ENCODE measurements at places on chromosomes 13 and 19.

GRCh38 chr13:47858042-47859025, 142.7 kb downstream of the SUCLA2 start:
- DNase-seq = no peak

GRCh38 chr13:80117515-80117914, 223.4 kb downstream of the SPRY2 start:
- no peak for DNase-seq

- no peak for DNase-seq
Observed at GRCh38 chr19:15456441-15456840, 6.7 kb upstream of the WIZ start.

DNA sequence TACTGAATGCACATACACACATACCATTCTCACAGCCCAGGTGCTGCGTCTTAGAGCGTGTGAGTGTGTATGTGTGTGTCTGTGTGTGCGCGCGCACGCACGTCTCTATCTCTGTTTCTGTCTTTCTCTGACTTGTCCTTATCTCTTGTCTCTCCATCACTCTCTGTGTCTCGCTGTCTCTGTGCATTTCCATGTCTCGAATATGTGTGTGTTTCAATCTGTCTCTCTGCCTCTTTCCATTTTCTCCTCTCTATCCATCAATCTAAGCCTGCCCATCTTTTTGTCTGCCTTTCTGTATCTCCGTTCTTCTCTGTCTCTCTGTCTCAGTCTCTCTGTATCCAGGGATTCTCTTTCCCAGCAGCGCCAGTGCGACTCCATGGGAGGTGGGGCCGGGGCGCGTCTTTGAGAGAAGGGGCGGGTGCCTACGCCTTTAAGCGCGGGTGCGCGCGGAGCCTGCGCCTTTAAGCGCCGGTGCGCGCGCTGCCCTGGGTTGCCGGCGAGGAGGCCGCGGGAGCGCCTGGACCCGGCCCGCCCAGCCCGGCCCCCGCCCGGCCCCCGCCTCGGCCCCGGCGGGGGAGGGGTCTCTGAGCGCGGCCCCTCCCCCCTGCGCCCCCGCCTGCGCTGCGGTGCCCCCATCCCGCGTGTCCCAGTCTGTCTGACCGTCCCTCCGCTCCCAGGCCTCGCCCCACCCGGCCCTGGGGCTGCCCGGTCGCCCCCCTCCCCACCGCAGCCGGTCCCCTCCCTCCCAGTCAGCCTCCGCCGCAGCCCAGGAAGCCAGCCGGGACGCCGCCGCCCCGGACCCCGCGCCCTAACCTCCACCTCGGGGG, at the start of gene LRFN3:
Gene LRFN3 (plus strand): TSS at position 464 of the 827 bp plus-strand sequence. CDS start 3,052 bp downstream, outside the sequence.
- no peak for DNase-seq

GRCh38 chr13:104773775-104774174, 1707.6 kb upstream of the SLC10A2 start:
- DNase-seq = no peak

GRCh38 chr13:21913010-21913409, 242.1 kb downstream of the FGF9 start:
- no peak for DNase-seq

DNA sequence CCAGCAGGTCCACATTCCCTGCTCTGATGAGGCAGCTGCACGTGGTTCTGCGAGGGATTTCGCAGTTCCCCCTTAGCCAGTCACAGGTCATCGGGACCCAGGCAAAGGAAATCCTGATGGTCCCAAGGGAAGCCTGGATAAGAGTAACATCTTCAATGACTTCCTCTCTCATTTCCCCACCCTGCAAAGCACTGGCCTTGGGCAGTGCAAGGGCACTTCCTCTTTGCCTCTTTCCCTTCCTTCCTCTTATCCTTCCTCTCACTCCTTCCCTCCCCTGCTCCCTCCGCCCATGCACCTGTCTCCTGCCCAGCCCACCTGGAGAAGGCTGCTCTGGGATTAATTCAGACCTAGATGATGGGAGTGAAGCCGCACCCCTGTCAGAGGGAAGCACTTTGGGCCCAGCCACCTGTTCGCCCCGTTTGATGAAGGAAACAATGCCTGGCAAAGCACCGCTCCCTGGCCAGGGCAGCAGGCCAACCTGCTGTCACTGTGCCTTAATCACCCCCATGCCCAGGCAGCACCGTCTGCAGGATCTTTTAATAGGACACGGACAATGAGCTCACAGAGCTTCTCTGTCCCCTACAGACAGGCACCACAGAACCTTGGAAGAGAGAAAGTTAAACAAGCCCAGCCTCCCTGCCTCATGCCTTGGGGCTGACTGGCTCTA, 113.5 kb upstream of the PABPC3 start:
- no peak for DNase-seq

- DNase-seq = no peak
Observed at GRCh38 chr19:32909257-32909656, 39.7 kb upstream of the SLC7A9 start.

GRCh38 chr13:51675385-51675784, 91.1 kb downstream of the WDFY2 start:
- no peak for DNase-seq

- DNase-seq = no peak
Observed at GRCh38 chr13:52779103-52779502, 39.5 kb upstream of the CNMD start.

DNA sequence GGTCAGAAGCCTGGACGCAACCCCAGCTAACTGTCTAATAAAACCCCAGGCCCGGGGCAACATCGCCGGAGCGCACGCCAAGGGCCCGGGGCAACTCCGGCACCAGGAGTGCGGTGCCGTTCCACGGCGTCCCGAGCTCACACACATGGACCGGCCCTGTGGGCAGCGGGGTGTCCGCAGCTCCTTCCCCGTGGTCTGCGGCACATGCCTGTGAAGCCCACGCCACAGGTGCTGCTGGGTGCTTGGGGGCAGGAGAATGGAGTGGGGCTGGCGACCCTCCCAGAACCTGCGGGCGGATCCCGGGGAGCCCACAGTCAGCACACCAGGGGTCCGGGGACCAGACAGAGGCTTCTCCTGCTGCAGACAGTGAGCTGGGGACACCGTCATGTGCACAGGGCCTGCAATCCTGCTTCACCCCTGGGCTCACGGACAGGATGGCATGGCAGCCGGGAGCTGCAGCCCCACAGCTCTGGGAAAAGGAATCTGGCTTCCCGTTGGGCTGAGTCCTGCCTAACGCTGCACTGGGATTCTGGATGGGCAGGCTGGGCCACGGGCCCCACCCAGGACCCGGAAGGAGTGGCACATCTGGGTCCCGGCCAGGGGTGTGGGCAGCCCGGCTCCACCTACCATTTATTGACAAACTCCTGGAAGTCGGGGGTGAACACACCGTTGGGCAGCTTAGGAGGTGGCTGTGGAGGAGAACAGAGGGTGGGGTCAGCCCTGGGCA, 28.2 kb upstream of the ZBTB7A start:
- DNase-seq = no peak

GRCh38 chr13:23902975-23903905, 5.9 kb upstream of the C1QTNF9B start:
- DNase-seq = no peak

GRCh38 chr19:32563761-32564160, 17.2 kb upstream of the PDCD5 start:
- DNase-seq = no peak

- no peak for DNase-seq
Observed at GRCh38 chr19:801030-801860, 4.0 kb downstream of the PTBP1 start.

- DNase-seq = no peak
Observed at GRCh38 chr19:55353803-55354697, 469 bp downstream of the COX6B2 start.

- DNase-seq = no peak
Observed at GRCh38 chr13:44801990-44802389, 187.3 kb downstream of the NUFIP1 start.

GRCh38 chr13:81171065-81171647, 830.2 kb upstream of the SPRY2 start:
- DNase-seq = peak; percentile 1

- no peak for DNase-seq
Observed at GRCh38 chr13:109704771-109705635, 81.4 kb downstream of the IRS2 start.

GRCh38 chr13:62418872-62419271, 1003.2 kb upstream of the PCDH20 start:
- DNase-seq = no peak

DNA sequence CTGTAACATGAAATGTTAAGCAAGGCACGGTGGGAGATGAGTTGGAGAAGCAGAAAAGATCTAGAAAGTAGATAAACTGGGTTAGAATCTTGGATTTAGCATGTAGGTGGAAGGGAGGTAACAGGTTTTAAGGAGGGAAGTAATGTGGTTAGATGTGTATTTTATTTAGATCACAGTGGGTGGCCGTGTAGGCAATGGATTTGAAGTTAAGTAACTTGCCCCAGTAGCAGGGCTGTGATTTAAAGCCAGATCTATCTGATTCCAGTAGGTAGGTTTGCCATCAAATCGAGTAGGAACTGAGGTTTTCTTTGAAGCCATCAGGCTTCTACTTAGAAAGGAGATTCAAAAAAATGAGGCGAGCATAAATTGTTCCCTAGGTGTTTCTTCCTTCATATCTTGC, 50.6 kb upstream of the IL17D start:
- DNase-seq = no peak

DNA sequence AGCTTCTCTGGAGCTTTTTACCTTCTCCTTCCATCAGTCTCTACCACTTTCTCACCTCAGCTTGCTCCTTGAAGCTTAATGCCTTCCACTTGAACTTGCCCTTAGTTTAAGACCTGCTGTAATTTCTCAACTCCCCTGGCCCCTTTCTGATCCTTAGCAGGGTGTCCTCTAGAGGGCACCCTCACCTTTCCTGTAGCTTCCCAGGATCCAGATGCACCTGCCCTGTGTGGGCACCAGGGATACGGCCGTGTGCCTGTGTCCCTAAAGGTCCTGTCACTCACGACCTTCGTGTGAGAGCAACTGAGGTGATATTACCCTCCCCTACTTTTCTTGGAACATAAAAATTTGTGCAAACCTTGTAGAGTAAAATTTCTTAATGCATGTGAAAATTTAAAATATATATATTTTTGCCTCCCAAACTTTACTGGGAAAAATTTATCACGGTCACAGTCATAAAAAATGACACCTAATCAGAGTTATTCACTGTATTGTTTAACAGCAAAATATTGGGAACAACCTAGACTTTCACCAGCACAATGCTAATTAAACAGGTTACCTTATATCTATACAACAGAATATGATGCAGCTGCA, 46.4 kb downstream of the PSG3 start:
- no peak for DNase-seq

GRCh38 chr13:79803989-79804388, 323.0 kb downstream of the NDFIP2 start:
- no peak for DNase-seq

- no peak for DNase-seq
Observed at GRCh38 chr19:51253088-51253806, 2.4 kb downstream of the SIGLECL1 start.

DNA sequence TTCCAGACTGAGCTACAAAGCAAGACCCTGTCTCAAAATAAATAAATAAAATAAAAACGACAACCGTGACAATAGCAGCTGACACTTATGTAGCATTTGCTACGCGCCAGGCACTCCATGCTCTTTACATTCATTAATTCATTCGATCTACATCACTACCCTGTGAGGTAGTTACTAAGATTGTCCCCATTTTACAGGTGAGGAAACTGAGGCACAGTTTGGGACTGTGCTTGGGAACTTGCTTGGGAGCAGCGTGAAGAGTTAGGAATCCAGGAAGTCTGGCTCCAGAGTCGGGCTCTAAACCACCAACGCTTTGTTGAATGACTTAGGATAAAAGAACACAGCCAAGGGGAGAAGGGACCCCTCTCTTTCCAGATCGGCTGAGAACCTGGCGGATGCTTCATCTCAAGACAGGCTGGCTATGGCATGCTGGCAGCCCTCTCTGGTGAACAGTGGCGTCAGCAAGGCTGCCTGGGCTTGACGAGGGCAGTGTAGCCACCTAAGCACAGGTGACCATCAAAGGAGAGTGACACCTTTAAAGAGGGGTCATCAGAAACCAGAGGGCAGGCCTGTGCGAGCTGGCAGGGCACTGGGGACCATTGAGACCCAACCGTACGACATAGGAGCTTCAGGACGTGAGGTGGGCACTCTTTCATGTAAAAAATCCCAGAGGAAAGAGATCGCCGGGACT, 591 bp downstream of the DOHH start:
- DNase-seq = no peak

- DNase-seq = no peak
Observed at GRCh38 chr13:109370496-109370895, 415.9 kb downstream of the IRS2 start.

DNA sequence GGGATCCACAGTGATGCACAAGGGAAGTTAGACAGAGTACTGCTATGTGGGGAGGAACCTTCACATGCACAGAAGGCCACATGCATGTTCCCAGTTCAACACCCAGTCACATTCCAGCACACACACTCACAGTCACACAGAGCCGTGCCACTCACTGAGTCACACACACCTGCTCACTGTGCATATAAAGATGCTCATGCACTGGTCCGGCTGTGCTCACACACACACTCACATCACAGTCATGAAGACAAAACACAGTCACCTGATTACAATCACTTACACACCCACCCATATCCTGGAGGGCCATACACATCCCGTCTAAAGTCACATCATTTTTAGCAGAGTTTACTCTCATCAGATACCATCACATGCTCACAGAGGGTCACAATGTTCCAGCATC, 478 bp downstream of the CLC start:
- no peak for DNase-seq

- DNase-seq = no peak
Observed at GRCh38 chr19:3684054-3684816, 16.0 kb downstream of the PIP5K1C start.

DNA sequence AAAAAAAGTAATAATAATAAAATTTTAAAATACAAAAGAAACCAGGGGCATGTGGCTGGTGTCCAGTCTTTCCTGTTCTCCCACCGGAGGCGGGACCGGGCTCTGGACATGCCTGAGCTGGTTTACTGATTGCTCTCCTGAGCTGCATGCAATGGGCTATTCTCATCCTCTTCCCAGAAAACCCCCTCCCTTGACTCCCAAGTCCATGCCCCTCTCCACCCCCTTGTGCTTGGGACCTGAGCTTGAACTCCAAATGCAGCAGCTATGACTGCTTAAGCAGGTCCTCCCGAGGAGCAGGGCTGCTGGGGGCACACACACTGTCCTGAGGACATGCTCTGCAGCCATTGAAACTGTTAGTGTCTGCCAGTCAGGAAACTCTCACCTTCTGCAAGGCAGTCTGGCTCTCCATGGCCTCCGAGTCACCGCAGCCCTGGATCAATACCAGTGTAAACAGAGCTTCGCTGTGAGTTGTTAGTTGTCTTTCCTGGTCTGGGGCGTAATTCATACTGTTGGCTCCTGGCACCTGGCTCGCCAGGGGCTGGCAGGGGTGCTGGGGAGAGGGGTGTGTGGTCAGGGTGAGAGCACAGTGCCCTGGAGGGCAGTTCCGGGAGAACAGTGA, 41.6 kb upstream of the CHST8 start:
- DNase-seq = no peak

DNA sequence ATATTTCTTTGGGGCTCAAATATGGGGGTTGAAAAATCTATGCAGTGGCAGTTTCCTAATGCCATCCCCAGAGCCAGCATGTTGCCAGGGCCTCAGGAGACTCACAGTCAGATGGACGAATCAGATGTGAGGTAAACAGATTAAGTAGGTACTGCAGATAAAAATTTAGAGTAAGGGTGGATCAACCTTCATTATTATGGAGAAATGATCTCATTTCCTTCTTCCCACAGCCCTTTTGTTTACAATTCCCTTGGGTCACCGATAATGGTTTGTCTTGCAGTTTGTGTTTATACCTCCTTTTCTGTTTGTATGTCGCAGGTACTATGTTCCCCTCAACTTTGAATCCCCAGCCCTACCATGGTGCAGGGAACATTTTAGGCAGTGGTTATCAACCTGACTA, 20.0 kb downstream of the DIAPH3 start:
- no peak for DNase-seq
